Esophagus muscularis mucosa (tissue), 4 donors: ENCODE measurements at places on chromosomes 11 and 22. TPM values are rescaled to one million over a fixed set of nuclear protein-coding genes. Genes with fewer than 3 reads are reported as not detected.
A peak's percentile ranks its signal among the peaks of the same experiment; 100 is the strongest.

SFI1 gene
- 16.2 TPM for total RNA-seq

TRIM66 gene
- total RNA-seq, result 3.0 TPM

SLC22A8 gene
- total RNA-seq, result not detected

ACER3 gene
- 10.5 TPM for total RNA-seq

RAG2 gene
- total RNA-seq, result not detected

GRCh38 chr11:114081641-114082414, 22.3 kb downstream of the ZBTB16 start:
- DNase-seq, result no peak

- no peak for DNase-seq
These were observed 33.6 kb upstream of the ADORA2A start for GRCh38 chr22:24393848-24394247.

GRCh38 chr11:35313066-35313759, 106.1 kb downstream of the SLC1A2 start:
- DNase-seq, result no peak

GRCh38 chr22:44632541-44633396, 69.2 kb upstream of the PRR5 start:
- peak; percentile 80 for DNase-seq

DNA sequence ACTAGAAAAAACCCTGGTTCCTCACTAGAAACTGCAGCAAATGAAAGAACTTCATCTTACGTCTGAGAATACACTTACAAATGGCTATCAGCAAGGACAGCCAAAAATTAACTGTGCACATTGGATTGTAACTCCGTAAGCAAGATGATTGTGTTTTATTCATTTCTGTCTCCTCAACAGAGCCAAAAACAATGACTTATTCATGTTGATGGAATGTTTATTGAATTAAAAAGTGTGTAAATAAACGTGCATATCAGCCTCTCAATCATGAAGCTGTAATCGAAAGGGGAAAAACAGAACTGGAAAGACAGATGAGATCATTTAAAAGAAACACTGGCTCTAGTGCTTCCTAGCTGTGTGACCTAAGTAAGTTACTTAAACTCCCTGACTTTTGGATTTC, 307.5 kb upstream of the ZC3H12C start:
- no peak for DNase-seq

GRCh38 chr11:69893631-69894030, 74.4 kb upstream of the FGF3 start:
- DNase-seq, result no peak

DNA sequence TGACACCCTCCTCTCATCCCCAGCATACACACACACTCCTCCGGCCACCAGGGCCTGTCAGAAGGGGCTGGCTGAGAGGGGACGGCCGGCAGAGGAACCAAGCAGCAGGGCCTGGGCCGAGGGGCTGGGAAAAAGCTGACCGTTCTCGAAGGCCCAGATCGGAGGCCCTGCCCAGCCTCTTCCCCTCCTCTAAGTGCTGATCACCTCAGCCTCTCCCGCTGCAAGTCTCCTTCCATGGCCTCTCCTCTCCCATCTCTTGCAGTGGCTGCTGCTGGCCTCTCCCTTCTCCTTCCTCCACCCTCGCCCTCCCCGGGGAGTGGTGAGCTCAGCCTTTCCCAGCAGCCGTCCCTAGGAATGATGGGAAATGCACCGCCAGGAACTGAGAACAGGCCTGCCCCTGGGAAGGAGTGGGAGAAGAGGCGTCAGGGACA, 39.6 kb downstream of the ARRB1 start:
- peak; percentile 96 for DNase-seq

- DNase-seq, result no peak
These were observed 27.1 kb downstream of the APLP2 start for GRCh38 chr11:130096823-130097222.

- DNase-seq, result no peak
These were observed 34.5 kb upstream of the TH start for GRCh38 chr11:2205981-2206690.

- DNase-seq, result no peak
These were observed 12.9 kb upstream of the WT1 start for GRCh38 chr11:32448232-32448631.

GRCh38 chr22:20421507-20421874, 16.1 kb downstream of the SCARF2 start:
- no peak for DNase-seq

- peak; percentile 98 for DNase-seq
These were observed at the start of gene YPEL1 for GRCh38 chr22:21735200-21736083. YPEL1 (minus strand) TSS chr22:21735794; CDS start chr22:21710744, 25,050 bp downstream.

GRCh38 chr11:111456086-111456858, 55.9 kb downstream of the BTG4 start:
- DNase-seq, result peak; percentile 85

- no peak for DNase-seq
These were observed 3.7 kb upstream of the RELT start for GRCh38 chr11:73372375-73372993.

- no peak for DNase-seq
These were observed 73.6 kb downstream of the PAK1 start for GRCh38 chr11:77400271-77400670.

GRCh38 chr11:123590296-123590912, 64.0 kb downstream of the SCN3B start:
- DNase-seq, result no peak

- DNase-seq, result no peak
These were observed 219.6 kb downstream of the C11orf87 start for GRCh38 chr11:109641549-109641948.

DNA sequence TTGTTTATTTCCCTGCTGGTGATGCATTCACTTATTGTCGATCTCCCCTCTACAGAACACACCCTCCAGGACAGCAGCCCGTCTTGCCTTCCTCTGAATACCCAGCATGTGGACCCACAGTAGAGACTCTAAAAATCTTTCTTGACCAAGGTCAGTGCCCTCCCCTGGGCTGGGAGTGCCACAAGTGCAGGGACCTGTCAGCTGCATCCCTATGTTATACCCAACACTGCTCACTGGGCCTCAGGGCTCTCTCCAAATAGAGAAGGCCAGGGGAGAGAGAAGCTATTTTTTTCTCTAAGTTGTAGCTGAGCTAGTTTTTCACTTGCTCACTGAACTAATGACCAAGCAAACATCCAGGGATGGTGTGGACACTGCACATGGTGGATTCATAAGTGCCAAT, 9.8 kb downstream of the KCNJ1 start:
- no peak for DNase-seq

DNA sequence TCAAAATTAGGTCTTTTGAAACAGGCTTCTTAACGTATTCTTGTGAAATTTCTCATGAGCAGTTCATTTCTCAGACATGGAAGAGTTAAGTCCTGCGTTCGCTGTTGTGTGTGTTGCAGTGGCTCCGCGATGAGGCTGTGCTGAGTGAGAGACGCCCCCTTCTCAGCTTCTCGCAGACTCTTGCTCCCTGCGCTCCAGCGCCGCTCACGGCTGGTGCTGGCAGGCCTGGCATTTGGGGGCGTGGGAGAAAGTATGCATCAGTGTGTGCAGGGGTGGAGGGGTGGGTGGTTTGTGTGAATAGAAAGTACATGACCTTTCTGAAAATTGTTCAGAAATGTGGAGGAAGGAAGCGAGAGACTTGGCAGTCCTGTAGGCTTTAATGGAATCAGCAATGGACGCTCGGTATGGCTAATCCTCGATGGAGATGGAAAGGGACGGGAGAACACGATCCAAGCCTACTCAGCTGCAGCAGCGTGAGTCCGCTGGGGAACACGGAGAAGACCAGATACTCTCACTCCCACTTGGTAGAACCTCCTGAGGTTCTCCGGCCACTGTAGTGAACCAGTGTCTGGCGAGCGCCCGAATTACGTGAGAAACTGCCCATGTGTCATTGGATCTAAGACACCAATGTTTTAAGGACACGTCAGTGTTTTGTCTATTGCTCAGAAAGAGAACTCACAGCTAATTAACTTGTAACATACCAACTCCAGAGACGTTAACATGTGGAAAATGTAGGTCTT, 5.9 kb downstream of the TAB1 start:
- DNase-seq, result no peak
